Sigmoid colon (tissue), 7 donors: ENCODE measurements at places on chromosomes 1 and 21. TPM values are rescaled to one million over a fixed set of nuclear protein-coding genes. Genes with fewer than 3 reads are reported as not detected.

Gene BSND
- not detected for polyA plus RNA-seq

Gene VHLL
- not detected for polyA plus RNA-seq

Gene PRRX1
- 0.46 TPM for polyA plus RNA-seq

DNA sequence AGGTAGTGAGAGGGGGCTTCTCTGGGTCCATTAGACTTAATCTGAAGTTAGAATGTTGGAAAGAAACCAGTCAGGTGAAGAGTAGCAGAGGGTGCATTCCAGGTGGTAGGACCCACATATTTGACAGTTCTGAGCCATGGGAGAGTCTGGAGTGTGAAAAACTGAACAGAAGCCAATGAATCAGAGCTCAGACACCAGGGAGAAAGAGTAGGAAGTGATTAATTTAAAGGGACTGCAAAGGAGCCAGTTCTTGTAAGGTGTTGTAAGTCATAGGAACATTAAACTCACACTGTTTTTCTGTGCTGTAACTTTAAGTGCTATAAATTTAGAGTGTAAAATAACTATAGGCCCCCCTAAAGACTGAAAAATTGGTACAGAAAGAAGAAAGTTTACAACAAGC, 5.9 kb upstream of the DHX9 start:
- no peak overlapping the region for H3K27ac ChIP-seq
- no peaks in the 10 kb centered on the region for H3K4me1 ChIP-seq
- no peaks in the 10 kb centered on the region for H3K36me3 ChIP-seq
- H3K4me3 ChIP-seq = no peak overlapping the region

GRCh38 chr1:111372336-111372965, 55.1 kb downstream of the OVGP1 start:
- no peak overlapping the region for H3K4me3 ChIP-seq
- no peaks in the 10 kb centered on the region for H3K27me3 ChIP-seq
- H3K4me1 ChIP-seq = no peaks in the 10 kb centered on the region
- H3K27ac ChIP-seq = no peak overlapping the region
- no peaks in the 10 kb centered on the region for H3K36me3 ChIP-seq

GRCh38 chr1:162283657-162284056, 93.0 kb downstream of the SPATA46 start:
- peaks cover 26% of the 10 kb centered on the region for H3K4me1 ChIP-seq
- H3K4me3 ChIP-seq = no peak overlapping the region
- no peaks in the 10 kb centered on the region for H3K36me3 ChIP-seq
- H3K27me3 ChIP-seq = no peaks in the 10 kb centered on the region
- peak overlapping the region; percentile 26 for H3K27ac ChIP-seq

DNA sequence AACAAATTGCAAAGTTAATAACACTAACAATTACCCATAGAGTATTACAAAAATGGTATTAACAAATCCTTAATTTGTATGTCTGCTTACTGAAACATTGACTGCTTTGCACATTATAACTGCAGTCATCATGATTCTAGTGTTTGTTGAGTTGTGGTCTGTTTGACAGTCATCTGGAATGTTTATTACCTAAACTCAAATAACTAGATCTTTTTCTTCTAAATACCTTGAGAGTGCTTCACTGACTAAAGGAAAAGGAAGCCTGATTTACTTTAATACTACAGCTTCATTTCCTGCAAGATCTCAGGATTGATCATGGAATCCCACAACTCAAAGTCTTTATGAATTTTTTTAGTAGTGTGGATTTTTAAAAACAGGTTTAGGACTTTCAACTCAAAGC, 70.0 kb downstream of the HMCN1 start:
- H3K27ac ChIP-seq = no peak overlapping the region
- H3K4me1 ChIP-seq = no peaks in the 10 kb centered on the region
- no peak overlapping the region for H3K4me3 ChIP-seq
- H3K27me3 ChIP-seq = no peaks in the 10 kb centered on the region
- H3K36me3 ChIP-seq = no peaks in the 10 kb centered on the region
